ENCODE measurements at places on chromosomes 13 and 19. TPM values are rescaled to one million over a fixed set of nuclear protein-coding genes. Genes with fewer than 3 reads are reported as not detected.

The KLK1 gene
- 1.5 TPM for total RNA-seq

- DNase-seq: no peak
These were observed at the start of gene ARHGAP45 for GRCh38 chr19:1066748-1067340. TSS of gene ARHGAP45 (plus strand) at chr19:1067167. CDS start at chr19:1067406, 239 bp downstream.

- no peak for DNase-seq
These were observed 185.6 kb upstream of the STARD13 start for GRCh38 chr13:33471204-33471603.

DNA sequence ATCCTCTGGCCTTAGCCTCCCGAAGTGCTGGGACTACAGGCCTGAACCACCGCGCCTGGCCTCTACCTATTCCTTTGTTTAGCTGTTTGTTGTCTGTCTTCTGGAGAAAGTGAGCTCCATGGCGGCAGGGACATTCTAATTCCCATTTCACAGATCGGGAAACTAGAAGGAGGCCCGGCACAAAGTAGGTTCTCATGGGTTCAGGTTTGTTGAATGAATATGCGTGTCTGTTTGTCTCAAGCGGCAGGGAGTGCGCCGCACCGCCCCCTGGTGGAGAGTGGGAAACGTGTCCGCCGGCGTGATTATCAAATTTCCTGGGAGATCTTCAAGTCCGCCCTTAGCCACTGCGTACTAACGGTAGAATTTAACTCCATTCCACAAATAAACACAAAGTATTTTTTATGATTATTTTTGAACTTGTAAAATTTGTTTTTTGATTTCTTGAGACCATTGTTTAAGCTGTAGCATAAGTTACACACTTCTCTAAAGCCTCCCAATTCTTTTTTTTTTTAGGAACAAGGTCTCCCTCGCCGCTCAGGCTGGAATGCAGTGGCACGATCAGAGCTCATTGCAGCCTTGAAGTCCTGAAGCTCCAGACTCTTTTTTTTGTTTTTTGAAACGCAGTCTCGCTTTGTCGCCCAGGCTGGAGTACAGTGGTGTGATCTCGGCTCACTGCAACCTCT, 8.9 kb upstream of the CCDC9 start:
- DNase-seq: no peak

- DNase-seq: no peak
These were observed 630.2 kb upstream of the PCDH9 start for GRCh38 chr13:67860315-67860714.

- DNase-seq: no peak
These were observed 201.9 kb downstream of the RFC3 start for GRCh38 chr13:34019870-34020269.

- DNase-seq: no peak
These were observed 271.9 kb upstream of the GPC6 start for GRCh38 chr13:92954746-92955145.
